ENCODE measurements at places on chromosomes 12 and 14.

DNA sequence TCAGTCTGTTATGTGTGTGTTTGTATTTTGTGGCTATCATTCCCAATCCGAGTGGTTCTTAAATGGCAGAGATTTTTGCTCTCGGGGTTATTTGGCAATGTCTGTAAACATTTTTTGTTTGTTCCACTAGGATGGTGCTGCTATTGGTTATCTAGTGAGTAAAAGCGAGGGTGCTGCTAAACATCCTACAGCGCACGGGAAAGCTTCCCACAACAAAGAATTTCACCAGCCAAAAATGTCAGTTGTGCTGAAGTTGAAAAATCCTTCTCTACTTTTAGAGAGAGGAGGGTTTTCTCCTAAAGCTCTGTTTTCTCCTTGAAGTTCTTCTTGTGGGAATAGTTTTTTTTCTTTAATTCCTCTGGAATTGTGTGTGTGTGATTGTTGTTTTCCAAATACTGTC is 2.4 kb downstream of the EXD2 start:
- DNase-seq, result no peak

- DNase-seq, result no peak
Observed at GRCh38 chr12:66667906-66668305, 11.0 kb downstream of the GRIP1 start.

DNA sequence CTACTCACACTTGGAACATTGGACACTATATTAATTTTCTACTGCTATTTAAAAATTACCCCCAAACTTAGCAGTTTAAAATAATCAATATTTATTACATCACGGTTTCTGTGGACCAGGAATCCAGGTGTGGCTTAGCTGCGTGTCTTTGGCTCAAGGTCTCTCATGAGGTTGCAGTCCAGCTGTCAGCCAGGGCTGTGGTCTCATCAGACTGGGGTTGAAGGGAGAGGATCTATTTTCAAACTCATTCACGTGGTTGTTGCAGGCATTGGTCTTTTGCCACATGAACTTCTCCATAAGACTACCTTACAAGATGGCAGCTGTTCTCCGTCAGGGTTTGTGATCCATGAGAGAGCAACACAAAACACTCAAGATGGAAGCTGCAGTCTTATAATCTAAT is 343.0 kb downstream of the BCAT1 start:
- no peak for DNase-seq

GRCh38 chr14:77752799-77753516 is 8.0 kb downstream of the SNW1 start:
- DNase-seq, result no peak

DNA sequence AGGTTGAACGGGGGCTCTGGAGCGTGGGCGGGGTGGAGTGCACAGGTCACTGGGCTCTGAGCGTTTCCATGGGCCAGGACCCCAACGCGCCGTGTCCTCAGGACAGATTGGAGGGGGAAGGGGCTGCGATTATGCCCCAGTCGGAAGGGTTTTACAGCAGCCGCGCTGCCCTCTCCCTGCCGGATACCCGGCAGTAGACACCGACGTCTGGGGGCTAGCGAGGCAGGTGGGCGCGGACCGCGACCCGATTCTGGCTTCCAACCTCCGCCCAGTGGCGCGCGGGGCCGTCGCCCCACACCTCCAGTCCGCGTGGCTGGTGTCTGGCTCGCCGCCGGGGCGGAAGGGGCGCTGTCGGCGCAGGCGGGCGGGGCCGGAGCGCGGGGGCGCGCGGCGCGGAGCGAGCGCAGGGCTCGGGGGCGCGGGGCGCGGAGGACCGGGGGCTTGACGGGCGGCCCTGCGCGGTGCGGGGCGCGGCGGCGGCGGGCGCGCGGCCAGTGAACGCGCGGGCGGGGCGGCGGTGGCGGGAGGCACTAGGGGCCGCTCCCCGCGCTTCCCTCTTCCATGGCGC is 2.4 kb upstream of the KIF26A start:
- no peak for DNase-seq

- DNase-seq, result no peak
Observed at GRCh38 chr14:85131226-85131922, 398.6 kb upstream of the FLRT2 start.

DNA sequence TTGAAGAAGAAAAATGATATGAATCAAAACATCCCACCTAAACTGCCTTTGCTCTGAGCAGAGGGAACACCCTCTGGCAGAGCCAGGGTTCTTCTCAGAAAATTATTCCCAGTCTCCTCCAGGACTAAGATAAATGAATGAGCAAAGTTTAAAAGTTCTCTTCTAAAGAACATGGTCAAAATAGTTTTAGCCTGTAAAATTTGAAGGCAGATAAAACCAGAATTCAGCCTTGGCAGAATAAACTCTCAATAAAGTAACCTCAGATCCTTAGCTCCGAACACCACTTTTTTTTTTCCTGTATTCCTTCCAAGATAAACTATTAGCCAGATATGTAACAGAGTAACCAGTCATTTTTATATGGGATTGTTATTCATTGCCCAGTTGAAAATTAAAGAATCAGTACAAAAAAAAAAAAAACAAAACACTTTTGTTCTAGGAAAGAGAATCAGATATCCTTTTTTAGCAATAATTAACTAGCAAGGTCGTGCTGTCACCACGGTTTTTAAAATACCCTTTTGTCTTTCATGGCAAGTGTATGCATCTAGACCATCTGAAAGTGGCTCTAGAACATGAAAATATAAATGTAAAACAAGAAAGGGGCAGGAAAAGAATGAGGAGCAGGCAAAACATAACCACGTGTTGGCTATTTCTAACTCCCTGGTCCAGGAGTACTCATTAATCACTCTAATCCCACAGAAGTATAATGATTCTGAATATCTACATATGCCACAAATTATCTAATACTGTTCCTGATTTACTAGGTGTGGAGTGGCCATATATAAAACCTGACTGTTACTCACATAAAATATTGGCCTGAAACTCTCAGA is 60.8 kb downstream of the CAPZA3 start:
- no peak for DNase-seq

- no peak for DNase-seq
Observed at GRCh38 chr12:105396024-105396423, 65.5 kb downstream of the C12orf75 start.

DNA sequence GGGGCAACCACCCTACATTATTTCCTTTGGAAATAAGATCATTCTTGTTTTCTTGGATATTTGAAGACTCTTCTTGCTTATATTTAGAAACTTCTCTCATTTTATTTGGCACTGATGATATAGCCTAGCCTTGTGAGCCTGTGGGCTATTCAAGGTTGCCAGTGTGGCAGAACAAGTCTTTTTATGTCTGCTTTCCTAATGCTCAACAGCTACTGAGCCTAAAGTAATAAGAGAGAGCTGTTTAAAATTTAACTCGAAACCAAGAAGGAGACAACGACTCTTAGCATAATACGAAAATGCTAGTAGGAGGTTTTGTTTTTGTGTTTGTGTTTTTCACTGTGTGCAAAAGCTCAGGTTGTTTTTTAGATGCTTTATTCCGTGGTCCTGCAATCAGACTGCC is 104.0 kb upstream of the CPM start:
- no peak for DNase-seq

DNA sequence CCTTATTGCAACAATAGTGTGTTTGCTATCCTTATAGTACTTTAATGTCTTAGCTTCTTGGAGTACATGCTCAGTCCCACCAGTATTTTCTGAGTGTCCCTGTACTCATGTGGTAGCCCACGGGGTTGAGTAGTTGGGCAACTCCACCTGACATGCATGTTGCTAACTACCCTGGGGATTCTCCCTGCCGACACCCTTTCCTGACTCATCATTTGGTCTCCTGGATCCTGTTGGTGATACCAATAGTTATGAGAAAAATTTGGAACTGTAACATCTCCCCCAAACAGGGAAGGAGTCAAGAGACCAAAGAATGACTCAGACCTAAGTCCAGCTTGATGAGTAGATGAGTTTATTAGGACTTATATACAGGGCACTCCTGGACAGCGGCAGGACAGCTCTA is 101.6 kb downstream of the BRMS1L start:
- DNase-seq, result no peak

DNA sequence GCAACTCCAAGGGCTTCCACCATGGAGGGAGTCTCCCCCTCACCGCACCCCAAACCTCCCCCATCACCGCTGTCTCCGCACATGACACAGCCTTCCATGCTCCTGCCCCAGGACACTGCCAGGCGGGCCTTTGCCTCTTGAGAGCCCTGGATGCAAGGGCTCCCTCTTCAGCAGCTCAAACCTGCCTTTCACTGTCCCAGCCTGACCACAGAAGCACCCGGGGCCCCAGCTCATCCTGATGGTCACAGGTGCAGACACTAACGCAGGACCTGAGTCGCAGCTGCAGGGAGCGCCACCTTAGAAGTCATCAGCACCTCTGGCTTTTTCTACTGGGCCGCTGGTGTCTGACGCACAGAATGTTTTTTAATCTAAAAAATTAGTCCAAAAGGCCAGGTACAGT is 54.0 kb downstream of the SYNE3 start:
- no peak for DNase-seq

DNA sequence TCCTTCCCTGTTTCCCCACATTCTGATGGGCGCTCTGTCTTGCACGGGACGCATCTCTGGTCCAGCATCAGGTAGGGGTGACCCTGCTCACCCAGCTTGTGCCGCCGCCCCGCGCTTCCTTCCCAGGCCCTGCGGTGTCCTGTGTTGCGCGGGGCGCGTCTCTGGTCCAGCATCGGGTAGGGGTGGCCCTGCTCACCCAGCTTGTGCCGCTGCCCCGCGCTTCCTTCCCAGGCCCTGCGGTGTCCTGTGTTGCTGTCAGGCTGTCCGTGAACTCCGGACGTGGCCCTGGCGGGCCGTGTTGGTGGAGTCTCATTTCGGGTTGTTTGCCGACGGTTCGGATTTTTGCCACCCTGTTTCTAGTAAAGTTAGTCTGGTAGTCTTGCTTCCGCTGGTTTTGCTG is 6.8 kb downstream of the FBRSL1 start:
- DNase-seq, result no peak

GRCh38 chr12:45762185-45763110 is 32.9 kb downstream of the ARID2 start:
- DNase-seq, result no peak

DNA sequence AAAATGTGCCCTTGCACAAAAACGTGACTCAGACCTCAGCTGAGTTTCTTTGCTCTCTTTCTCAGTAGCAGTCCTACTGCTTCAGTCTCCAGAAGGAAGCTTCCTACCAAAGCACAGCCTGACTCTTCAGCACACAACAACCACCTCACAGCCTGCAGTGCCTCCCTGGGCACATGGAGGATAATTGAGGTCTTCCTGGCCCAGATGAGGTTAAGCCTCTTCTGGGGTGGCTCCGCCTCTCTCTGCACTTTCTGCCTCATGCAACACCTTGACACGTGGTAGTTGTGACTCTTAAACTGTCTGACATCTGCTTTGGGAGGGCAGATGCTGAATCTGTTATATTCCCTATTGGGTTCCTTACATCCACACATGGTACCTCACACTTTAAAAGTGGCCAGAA is 33.8 kb downstream of the GIT2 start:
- DNase-seq, result no peak

- DNase-seq, result no peak
Observed at GRCh38 chr12:6205144-6205539, 4.9 kb downstream of the CD9 start.

- no peak for DNase-seq
Observed at GRCh38 chr14:92549859-92550230, 36.3 kb downstream of the RIN3 start.

DNA sequence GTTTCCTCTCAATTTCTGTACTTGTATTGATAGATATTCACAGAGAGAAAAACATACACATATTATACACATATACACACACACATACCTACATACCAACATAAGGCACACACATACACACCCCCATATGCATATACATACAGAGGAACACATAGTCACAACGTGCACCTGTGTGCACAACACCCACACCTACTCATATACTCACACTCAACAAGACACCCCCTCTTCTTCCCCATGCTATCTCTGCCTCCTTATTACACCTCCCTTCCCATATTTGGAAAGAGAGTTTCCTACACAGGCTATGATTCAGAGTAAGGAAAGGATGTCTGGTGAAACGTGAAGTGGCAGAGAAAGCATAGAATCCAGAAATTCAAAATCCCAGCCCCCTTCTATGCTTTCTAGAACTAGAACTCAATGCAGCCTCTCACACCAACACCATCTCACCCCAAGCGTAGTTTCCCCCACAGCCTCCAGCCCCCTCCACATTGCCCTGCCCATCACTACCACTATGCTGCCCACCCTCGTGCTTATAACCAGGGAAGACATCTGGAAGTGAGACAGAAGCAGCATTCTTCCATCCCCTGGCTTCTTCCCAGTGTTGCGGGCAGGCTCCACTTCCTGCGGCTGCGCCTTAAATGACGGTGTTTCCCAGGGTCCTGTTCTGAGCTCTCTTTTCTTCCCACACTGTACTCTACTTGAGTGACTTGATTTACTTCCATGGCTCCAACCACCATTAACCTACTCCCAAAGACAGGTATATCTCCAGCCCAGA is 2.4 kb downstream of the RNASE8 start:
- no peak for DNase-seq

GRCh38 chr14:105199093-105199492 is 18.0 kb upstream of the NUDT14 start:
- no peak for DNase-seq

DNA sequence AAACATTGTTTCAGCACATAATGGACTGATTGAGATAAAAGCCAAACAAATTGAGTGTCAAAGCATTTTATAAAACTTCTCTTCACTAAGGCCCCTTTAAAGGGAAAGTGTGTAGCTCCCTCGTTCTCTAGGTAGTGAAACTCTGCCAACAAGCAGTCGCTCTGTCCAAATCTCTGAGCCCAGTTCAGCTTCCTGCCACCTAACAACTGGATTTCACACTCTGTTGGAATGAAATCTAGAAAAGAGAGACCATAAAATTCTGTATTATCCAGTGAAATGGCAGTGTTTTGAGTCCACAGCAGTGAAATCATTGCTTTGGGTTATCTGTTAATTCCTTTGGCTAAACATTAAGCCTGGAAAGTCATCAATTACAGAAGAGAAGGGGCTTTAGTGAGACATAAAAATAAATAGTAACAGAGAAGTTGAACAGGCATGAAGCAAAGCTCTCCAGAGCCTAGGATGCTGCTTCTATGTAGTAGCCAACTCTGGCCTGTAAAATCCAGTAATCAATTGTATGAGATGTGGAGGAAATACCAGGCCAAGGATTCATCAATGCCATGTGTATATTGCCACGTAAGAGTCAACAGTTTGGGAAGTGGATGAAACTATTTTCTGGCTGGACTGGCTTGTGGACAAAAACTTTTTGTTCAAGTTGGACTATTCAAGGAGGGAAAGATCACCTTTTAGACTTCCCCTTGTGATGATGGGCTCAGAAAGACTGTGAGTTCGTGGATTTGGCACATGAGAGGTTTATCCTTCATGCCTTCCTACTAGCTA is 122.5 kb downstream of the WIF1 start:
- no peak for DNase-seq

- no peak for DNase-seq
Observed at GRCh38 chr12:105423921-105424320, 93.4 kb downstream of the C12orf75 start.
